ENCODE measurements at places on chromosomes 3 and 15. TPM values are rescaled to one million over a fixed set of nuclear protein-coding genes. Genes with fewer than 3 reads are reported as not detected.

GRCh38 chr3:137583256-137583655 is 180.9 kb upstream of the SOX14 start:
- no peak for DNase-seq

- DNase-seq = no peak
Observed at GRCh38 chr3:36814776-36815175, 50.4 kb upstream of the DCLK3 start.

DNA sequence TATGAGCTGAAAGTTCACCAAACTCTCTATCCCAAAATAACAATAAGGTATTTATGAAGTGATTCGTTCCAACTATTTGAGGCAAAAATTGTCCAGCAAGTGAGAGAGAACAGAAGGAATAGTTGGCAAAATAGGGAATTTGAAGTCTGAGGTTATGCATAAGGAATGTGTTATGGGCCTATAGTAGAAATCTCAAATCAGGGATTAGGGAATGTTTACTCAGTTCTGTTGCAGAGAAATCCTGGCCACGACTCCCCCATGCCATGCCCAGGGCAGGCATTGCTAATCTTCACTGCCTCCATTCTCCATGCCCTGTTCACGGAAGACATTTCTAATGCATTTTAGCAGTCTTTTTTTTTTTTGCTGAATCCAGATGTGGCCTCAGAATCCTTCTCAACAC is 58.6 kb downstream of the FLNB start:
- no peak for DNase-seq

Gene TJP1
- 164 TPM for polyA plus RNA-seq

- DNase-seq = no peak
Observed at GRCh38 chr3:129470861-129471260, 30.8 kb downstream of the IFT122 start.

DNA sequence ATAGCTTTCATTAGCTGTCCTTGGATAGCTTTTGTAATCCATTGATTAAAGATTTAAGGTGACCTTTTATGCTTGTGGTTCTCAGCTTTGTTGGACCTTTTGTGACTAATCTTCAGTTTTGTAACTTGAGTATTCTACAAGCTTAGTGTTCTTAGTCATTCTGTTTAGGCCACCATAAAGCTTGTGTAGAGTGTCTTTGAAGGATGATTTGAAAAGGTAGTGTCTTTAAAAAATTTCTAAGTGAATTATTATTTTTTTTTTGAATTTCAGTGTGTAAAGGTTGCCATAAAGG is 7.5 kb downstream of the MORF4L1 start:
- DNase-seq = no peak

- DNase-seq = no peak
Observed at GRCh38 chr3:72338082-72338941, 509.9 kb downstream of the SHQ1 start.

Gene PATL2
- polyA plus RNA-seq = 0.51 TPM

GRCh38 chr3:11847607-11848006 is 922 bp upstream of the TAMM41 start:
- no peak for DNase-seq

DNA sequence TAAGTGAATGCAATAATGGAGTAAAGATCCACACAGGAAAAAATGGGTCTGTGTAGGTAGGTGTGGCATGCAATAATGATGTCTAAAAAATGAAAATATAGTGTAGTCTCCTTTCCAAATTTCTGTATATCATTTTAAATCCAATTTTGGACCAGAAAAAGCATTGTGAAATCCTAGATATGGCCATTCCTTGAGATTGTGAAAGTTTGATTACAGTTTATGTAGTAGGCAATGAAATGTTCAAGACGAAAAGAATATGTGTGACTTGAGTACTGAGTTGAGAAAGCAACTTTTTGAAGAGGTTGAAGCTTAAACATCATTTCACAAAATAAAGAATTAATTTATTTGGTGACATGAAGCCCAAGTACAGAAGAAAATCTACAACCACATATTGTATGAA is 698.7 kb downstream of the EPHA3 start:
- DNase-seq = no peak

GRCh38 chr3:86838927-86839326 is 152.0 kb downstream of the VGLL3 start:
- DNase-seq = no peak

GRCh38 chr15:59124261-59124660 is 19.3 kb downstream of the CCNB2 start:
- no peak for DNase-seq

Gene TRH
- 0.21 TPM for polyA plus RNA-seq

- no peak for DNase-seq
Observed at GRCh38 chr15:32657198-32657883, 15.8 kb downstream of the SCG5 start.

GRCh38 chr15:69906256-69907185 is 191.2 kb downstream of the TLE3 start:
- DNase-seq = no peak

- DNase-seq = peak; percentile 36
Observed at GRCh38 chr3:68306571-68306970, 625.8 kb downstream of the TAFA4 start.

DNA sequence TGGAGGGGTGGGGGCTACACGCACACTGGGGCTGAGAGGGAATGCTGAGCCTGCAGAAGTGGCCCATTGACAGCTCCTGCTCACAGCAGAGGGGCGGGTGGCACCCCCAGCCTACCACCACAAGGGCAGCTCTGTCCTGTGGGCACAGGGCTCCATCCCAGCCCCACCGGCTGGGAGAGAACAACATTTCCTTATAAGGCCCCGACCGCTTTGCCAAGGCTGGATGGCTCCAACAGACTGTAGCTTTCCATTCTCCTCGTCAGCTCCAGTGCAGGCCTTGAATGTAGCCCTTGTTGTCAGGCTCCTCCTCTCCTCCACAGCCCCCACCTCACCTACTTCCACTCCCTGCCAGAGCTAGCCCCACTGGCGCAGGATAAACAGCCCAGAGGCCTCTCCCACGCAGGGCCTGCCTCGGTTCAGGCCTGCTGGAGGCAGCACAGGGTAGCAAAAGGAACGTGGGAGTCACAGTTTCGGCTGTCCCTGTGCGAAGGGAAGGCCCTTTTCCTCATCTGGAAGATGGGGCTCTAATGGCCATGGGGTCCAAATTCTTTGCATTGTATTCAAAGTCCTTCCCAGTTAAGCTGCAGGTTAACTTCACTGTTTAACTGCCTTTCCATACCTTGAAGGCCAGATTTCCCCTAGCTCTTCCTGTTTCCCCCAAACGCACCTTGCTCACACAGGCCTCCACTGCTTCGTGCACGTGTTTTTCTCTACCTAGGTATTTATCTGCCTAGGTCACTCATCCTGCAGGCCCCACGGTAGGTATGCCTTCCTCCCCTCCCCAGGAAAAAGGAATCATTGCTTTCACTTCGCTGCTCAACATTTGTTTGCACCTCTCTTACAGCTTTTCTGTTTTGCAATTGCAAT is 101.6 kb upstream of the LPP start:
- DNase-seq = peak; percentile 65
